Tongue (tissue), 3 donors: ENCODE measurements at places on chromosomes 12 and 14. TPM values are rescaled to one million over a fixed set of nuclear protein-coding genes. Genes with fewer than 3 reads are reported as not detected.

DNA sequence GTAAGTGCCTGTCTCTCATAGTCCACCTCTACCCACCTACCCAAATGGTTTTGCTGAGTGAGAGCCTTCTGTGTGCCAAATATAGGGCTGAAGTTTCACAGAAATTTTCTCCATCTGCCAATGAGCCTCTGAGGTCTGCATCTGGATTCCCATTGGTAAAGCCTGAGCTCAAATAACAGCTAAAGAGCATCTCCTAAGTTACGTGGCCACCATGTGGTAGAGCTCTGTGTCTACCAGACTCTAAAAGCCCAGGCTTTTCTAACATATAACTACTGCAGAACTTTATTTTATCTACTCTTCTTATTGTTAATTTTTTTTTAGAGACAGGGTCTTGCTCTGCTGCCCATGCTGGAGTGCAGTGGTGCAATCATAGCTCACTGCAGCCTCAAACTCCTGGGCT, 16.0 kb downstream of the AMDHD1 start:
- DNase-seq = peak; percentile 12

GRCh38 chr14:63833728-63834127, 19.1 kb upstream of the SYNE2 start:
- no peak for DNase-seq

GRCh38 chr14:26478967-26479366, 118.9 kb downstream of the NOVA1 start:
- no peak for DNase-seq

- no peak for DNase-seq
Measured at GRCh38 chr12:46160981-46161690, 107.7 kb downstream of the SLC38A1 start.

- DNase-seq = no peak
Measured at GRCh38 chr14:77970646-77971045, 170.7 kb downstream of the ADCK1 start.

GRCh38 chr12:107948391-107948945, 174.0 kb downstream of the ASCL4 start:
- peak; percentile 39 for DNase-seq

DNA sequence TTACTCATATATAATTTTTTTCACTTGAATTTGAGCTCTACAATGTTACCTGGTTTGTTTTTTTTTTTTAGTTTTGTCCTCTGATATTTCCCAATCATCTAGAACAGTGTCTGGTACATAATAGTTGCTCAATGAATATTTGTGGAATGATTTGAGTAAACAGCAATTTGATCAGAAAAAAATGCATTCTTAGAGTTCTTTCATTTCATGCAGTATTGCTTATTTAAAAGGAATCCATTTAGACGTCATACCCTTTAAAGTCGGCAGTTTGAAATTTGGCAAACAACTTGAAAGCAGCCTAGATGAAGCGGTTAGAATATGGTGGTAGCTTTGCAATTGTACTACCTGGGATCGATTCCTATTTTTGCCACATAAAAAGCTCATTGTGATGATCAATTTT, 140.0 kb downstream of the PDE3A start:
- DNase-seq = no peak

DNA sequence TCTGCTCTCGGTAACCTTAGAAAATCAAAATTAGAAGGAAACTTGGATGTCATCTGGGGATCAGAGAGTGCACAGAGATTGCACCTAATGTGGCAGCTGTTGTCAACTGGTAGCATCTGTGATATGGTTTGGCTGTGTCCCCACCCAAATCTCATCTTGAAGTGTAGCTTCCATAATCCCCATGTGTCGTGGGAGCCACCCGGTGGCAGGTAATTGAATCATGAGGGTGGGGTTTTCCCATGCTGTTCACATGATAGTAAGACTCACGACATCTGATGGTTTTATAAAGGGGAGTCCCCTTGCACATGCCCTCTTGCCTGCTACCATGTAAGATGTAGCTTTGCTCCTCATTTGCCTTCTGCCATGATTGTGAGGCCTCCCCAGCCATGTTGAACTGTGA, 127.7 kb upstream of the SRRM4 start:
- DNase-seq = no peak

DNA sequence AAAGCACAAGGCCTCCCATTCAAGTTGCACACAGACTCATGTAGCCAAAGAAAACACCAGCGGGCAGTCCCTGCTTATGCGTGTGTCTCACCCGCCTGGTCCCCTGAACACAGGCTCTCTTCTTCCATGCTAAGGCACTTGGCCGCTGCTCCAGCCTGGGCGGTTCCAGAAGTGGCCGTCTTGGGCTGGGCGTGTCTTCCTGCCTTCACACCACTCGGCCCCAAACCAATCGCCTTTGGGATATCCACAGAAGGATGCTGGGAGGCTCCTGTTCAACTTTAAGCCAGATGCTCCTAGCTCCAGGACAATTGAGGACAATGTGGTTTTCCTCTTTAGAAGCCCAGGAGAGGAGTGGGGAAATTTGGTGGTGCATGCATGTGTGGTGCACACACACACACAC, 2.2 kb downstream of the SCARB1 start:
- DNase-seq = peak; percentile 83

- no peak for DNase-seq
Measured at GRCh38 chr12:58529114-58529665, 391.1 kb downstream of the LRIG3 start.

Gene LRRIQ1
- 1.1 TPM for total RNA-seq

Gene SLCO1C1
- 4.0 TPM for total RNA-seq
